ENCODE measurements at places on chromosomes 5 and 9. TPM values are rescaled to one million over a fixed set of nuclear protein-coding genes. Genes with fewer than 3 reads are reported as not detected.
A peak's percentile ranks its signal among the peaks of the same experiment; 100 is the strongest.

GRCh38 chr9:124454296-124454695, 4.0 kb downstream of the ADGRD2 start:
- DNase-seq = no peak
- H3K27me3 ChIP-seq = peaks cover 11% of the 10 kb centered on the region
- no peaks in the 10 kb centered on the region for H3K4me1 ChIP-seq
- no peak overlapping the region for H3K4me3 ChIP-seq

- H3K27me3 ChIP-seq = no peaks in the 10 kb centered on the region
- no peaks in the 10 kb centered on the region for H3K4me1 ChIP-seq
- H3K36me3 ChIP-seq = no peaks in the 10 kb centered on the region
- DNase-seq = no peak
- no peak overlapping the region for H3K27ac ChIP-seq
Observed at GRCh38 chr5:145479857-145480256, 355.3 kb downstream of the PRELID2 start.

- peaks cover 8% of the 10 kb centered on the region for H3K27me3 ChIP-seq
- H3K36me3 ChIP-seq = no peaks in the 10 kb centered on the region
- H3K27ac ChIP-seq = no peak overlapping the region
- no peak overlapping the region for H3K4me3 ChIP-seq
- no peak for DNase-seq
- no peaks in the 10 kb centered on the region for H3K4me1 ChIP-seq
Observed at GRCh38 chr9:121868626-121869025, 217.2 kb downstream of the DAB2IP start.

- no peak overlapping the region for H3K27ac ChIP-seq
- H3K36me3 ChIP-seq = no peaks in the 10 kb centered on the region
Observed at GRCh38 chr5:72622170-72622760, 115.1 kb upstream of the ZNF366 start.

- H3K27ac ChIP-seq = no peak overlapping the region
- no peak for DNase-seq
Observed at GRCh38 chr5:135269931-135270421, 129.1 kb downstream of the MACROH2A1 start.

DNA sequence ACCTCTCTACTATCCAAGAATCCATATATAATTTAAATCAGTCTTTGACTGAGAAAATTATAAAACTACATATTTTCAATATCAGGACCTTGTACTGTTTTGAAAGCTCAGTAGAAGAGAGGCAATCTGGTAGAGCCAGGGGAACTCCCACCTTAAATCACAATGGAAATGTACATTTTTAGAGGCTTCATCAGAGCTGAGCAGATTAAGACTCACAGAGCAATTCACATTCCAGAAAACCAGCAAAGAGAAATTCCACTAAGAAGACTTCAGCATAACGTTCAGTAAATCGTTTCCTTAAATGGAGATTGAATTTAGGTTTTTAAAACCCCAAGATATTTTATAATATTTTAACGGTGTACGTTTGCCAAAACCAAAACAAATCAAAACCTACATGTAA, 227.8 kb upstream of the TRPM3 start:
- H3K27ac ChIP-seq = no peak overlapping the region
- no peaks in the 10 kb centered on the region for H3K4me1 ChIP-seq
- H3K4me3 ChIP-seq = no peak overlapping the region
- H3K27me3 ChIP-seq = no peaks in the 10 kb centered on the region
- DNase-seq = no peak
- no peaks in the 10 kb centered on the region for H3K36me3 ChIP-seq

- H3K4me3 ChIP-seq = no peak overlapping the region
- H3K27ac ChIP-seq = no peak overlapping the region
- no peaks in the 10 kb centered on the region for H3K4me1 ChIP-seq
- peaks cover 4% of the 10 kb centered on the region for H3K27me3 ChIP-seq
Observed at GRCh38 chr5:102561894-102562760, 63.3 kb upstream of the SLCO6A1 start.

GRCh38 chr5:82405618-82406204, 127.6 kb upstream of the RPS23 start:
- H3K27ac ChIP-seq = no peak overlapping the region
- H3K4me3 ChIP-seq = no peak overlapping the region
- no peaks in the 10 kb centered on the region for H3K27me3 ChIP-seq
- DNase-seq = no peak
- peaks cover 2% of the 10 kb centered on the region for H3K36me3 ChIP-seq

GRCh38 chr5:109876941-109877669, 187.4 kb downstream of the MAN2A1 start:
- H3K27ac ChIP-seq = no peak overlapping the region
- no peak overlapping the region for H3K4me3 ChIP-seq
- H3K4me1 ChIP-seq = peaks cover 33% of the 10 kb centered on the region
- H3K27me3 ChIP-seq = peaks cover 2% of the 10 kb centered on the region
- peaks cover 11% of the 10 kb centered on the region for H3K36me3 ChIP-seq

- no peak for DNase-seq
- peaks cover 3% of the 10 kb centered on the region for H3K27me3 ChIP-seq
- H3K27ac ChIP-seq = no peak overlapping the region
- no peak overlapping the region for H3K4me3 ChIP-seq
- peaks cover 38% of the 10 kb centered on the region for H3K4me1 ChIP-seq
Observed at GRCh38 chr9:69824499-69825252, 4.1 kb downstream of the CFAP95 start.

DNA sequence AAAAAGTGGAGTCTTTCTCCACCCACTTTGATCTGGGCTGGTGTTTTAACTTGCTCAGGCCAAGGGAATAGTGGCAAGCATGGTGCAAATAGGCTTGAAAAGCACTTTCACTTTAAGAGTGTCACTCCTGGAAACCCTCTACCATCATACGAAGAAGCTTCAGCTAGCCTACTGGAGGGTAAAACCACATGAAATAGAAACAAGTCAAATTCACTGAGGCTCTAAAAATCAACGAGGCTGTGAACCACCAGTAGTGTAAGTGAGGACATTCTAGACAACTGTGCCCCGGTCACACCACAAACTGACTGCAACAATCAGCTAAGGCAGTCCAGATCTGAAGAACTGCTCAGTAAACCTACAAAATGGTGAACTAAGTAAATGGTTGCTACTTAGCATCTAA, 2366.3 kb upstream of the C9orf72 start:
- H3K4me3 ChIP-seq = no peak overlapping the region
- no peak for DNase-seq
- H3K4me1 ChIP-seq = no peaks in the 10 kb centered on the region
- H3K27ac ChIP-seq = no peak overlapping the region
- no peaks in the 10 kb centered on the region for H3K36me3 ChIP-seq

- no peaks in the 10 kb centered on the region for H3K36me3 ChIP-seq
- peak overlapping the region; percentile 17 for H3K4me3 ChIP-seq
- no peak for DNase-seq
- peaks cover 2% of the 10 kb centered on the region for H3K27me3 ChIP-seq
- H3K4me1 ChIP-seq = peaks cover 9% of the 10 kb centered on the region
Observed at GRCh38 chr5:67350618-67351201, 154.1 kb upstream of the CD180 start.

DNA sequence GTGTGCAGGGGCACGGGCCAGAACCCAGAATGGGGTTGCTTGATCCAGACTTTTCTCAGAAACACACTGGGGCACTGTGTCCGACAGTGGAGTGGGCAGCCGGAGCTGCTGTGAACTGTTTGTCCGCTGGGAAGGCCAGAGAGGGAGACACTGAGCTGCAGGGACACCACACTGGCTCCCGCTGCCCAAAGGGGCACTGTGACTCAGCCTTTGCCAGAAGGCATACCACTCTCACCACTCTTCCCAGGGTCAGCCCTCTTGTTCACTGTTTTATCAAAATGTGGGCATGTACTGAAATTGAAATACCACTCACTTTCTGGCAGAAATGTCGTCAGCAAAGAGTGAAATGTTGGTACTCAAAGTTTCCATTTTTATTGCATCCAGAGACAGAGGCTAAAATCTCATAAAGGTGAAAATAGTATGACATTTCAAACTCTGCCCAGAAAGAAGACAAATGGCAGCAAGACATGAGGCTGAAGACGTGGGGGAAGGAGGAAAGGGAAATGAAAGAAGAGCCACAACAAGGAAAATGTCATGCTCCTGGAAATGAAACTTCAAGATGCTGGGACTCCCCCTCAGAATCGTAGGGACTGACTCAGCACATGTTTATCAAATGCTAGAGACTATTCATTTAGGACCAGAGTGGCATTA, 4.5 kb upstream of the IL7R start:
- DNase-seq = peak; percentile 45
- H3K4me1 ChIP-seq = peaks cover 72% of the 10 kb centered on the region
- no peaks in the 10 kb centered on the region for H3K27me3 ChIP-seq
- peak overlapping the region; percentile 90 for H3K4me3 ChIP-seq
- peaks cover 15% of the 10 kb centered on the region for H3K36me3 ChIP-seq
- H3K27ac ChIP-seq = peak overlapping the region; percentile 96

GRCh38 chr5:71701407-71701806, 17.7 kb upstream of the CARTPT start:
- H3K4me1 ChIP-seq = no peaks in the 10 kb centered on the region
- H3K27me3 ChIP-seq = peaks cover 15% of the 10 kb centered on the region
- H3K4me3 ChIP-seq = no peak overlapping the region

DNA sequence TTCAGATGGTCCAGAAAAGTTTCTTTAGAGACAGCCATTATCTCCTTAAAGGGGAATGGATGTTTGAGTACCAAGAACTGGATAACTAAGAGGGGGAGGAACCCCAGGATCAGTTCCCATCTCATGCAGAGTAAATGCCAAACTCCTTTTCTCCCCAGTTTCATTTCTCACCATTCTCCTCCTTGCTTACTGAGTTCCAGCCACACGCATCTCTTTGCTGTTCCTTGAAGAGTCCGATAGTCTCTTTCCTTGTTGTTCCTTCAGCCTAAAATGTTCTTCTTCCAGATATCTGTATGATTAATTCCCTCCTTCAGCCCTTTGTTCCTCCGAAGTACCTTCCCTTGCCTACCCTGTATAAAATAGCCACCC, 30.0 kb downstream of the KDM4C start:
- no peaks in the 10 kb centered on the region for H3K27me3 ChIP-seq
- no peak overlapping the region for H3K27ac ChIP-seq
- no peak for DNase-seq
- H3K36me3 ChIP-seq = peaks cover 3% of the 10 kb centered on the region
- H3K4me3 ChIP-seq = no peak overlapping the region

GRCh38 chr9:132008184-132008803, 71.4 kb downstream of the MED27 start:
- H3K27me3 ChIP-seq = peaks cover 2% of the 10 kb centered on the region
- DNase-seq = no peak
- H3K27ac ChIP-seq = no peak overlapping the region
- H3K4me1 ChIP-seq = peaks cover 52% of the 10 kb centered on the region

SPATA6L gene
- total RNA-seq = not detected

ENTPD2 gene
- not detected for total RNA-seq

CCDC183 gene
- 0.52 TPM for total RNA-seq

SLC25A2 gene
- total RNA-seq = 0.20 TPM

PIGO gene
- total RNA-seq = 34.4 TPM

GFI1B gene
- not detected for total RNA-seq

IFNA1 gene
- total RNA-seq = not detected

PRRX2 gene
- total RNA-seq = 6.2 TPM

CDH6 gene
- total RNA-seq = not detected
